ENCODE measurements at places on chromosomes 7 and 10.
A peak's percentile ranks its signal among the peaks of the same experiment; 100 is the strongest.

DNA sequence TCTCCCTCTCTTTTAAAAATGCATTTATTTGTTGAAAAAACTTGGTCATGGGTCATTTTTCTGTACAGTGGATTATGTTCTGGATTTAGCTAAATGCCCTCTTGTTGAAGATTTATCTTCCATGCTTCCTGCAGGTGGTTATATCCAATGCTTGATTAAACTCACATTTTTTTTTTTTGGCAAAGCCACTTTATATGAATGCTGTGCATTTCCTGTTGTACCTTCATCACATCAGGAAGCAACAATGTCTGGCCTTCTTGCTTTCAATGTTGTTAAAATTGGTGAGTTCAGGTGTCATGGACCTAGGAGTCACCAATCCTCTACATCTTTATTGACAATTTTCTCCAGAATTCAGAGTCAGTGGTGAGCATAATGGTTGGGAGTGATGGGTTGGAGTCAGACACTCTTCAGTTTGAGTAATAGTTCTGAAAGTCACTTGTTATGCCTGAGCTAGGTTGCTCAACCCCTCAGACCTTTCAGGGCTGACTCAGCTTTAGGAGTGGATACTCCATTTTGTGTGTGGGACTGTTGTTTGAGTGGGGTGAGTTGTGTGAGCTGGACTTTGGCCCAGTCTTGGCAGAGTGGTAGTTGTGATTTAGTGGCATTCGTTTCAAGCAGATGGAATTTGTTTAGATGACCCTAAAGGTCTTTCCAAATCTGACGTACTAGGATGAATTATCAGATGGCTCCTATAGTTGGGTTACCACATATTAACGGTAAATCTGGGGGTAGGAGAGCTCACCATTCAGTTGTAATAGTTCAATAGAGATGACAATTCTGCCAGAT lies 213.5 kb upstream of the ZNF32 start:
- no peak for DNase-seq

- DNase-seq, result no peak
Measured at GRCh38 chr10:2334575-2334974, 597.2 kb upstream of the ADARB2 start.

- DNase-seq, result no peak
Measured at GRCh38 chr10:91805110-91805838, 7.0 kb downstream of the TNKS2 start.

- DNase-seq, result no peak
Measured at GRCh38 chr10:105797234-105797890, 1156.3 kb downstream of the SORCS3 start.

DNA sequence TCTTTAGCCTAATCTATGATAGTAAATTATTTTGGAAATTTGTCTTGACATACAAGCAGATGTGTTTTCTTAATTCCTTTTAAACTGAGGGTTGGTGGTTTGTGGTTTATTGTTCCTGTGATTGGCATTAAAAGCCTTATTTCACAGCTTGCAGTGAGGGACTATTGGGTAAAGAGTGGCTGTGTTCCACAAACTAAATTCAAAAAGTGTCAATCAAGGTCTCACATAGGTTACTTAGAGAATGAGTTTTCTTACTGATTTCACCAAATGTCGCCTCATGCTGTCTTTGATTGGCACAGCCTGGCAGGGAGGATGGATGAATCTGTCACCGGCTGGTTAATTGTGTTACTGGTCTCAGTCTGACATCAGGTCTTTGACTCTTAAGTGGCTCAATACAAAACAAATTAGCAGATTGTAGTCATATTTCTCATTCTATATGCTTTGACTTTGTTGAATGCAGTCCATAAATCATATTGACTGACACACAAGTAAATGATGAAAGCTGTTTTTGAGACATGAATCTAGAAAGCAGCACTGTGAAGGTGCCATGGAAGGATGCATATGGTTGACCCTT lies 66.8 kb upstream of the CYP26C1 start:
- DNase-seq, result peak; percentile 67

GRCh38 chr10:21401196-21401595 lies 124.3 kb downstream of the SKIDA1 start:
- no peak for DNase-seq

DNA sequence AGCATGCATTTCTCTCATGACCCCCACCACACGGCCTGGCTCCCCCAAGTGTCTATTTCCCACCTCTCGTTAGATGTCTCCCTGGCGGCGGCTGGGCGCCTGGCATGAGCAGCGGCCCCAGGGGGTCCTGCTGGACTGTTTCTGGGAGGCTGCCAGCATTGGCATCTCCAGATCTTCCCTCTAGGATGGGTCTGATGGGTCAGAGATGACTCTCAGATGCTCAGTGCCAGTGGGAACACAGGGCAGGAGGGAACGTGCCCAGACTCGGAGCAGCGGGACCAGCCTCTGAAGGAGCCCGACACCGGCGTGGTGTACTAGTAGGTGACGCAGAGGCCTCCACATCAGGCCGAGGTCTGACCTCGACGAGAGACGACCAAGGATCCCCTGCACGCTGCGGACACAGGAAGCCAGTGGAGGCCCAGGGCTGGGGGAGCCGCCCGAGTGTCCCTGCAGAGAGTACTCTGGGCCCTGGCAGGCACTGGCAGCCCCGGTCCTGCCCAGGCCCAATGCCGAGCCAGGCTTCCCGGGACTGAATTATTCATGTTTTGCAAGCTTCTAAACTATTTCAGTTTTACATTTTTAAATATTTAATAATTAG lies 238.8 kb downstream of the ELFN1 start:
- DNase-seq, result no peak

DNA sequence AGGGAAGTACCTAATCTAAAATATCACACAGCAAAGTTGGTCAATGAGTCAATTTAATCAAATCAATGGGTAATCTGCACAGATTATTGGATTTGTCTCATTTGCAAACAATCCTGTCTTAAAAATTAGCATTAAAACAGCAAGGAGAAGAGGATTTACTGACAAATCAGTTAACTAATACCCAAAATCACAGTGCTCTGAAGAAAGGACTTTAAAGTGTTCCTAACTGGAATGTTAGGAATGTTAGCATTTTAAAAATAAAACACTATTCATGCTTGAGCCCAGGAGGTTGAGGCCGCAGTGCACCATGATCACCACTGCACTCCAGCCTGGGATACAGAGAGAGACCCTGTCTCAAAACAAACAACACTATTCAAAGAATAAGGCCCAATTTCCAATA lies 83.1 kb downstream of the CHCHD3 start:
- DNase-seq, result no peak

DNA sequence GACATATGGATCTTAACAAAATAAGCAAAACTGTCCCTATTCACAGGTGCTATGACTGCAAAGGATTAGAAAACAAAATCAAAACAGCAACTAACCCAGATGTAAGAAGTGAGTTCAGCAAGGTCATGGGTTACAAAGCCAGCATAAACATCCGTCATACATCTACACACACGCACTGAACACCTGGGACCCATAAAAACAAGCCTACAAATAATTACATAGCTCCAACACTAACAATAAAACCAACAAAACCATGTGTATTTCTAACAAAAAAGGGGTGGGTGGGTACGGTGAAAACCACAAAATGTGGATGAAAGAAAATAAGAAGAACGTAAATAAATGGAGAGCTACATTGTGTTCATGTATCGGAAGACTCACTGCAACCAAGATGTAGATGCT lies 256.8 kb downstream of the ELFN1 start:
- peak; percentile 25 for DNase-seq

- no peak for DNase-seq
Measured at GRCh38 chr10:5776881-5777197, 36.4 kb downstream of the GDI2 start.

DNA sequence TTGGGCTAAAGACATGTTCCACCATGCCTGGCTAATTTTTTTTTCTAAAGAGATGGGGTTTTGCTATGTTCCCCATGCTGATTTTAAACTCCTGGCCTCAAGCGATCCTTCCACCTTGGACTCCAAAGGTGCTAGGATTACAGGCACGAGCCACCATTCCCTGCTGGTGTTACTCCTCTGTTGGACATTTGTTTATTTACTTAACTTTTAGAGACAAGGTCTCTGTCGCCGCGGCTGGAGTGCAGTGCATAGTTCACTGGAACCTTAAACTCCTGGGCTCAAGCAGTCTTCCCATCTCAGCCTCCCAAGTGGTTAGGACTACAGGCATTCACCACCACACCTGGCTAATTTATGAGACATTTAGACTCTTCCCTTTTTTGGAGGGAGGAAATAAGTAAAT lies 38.9 kb downstream of the CCAR1 start:
- DNase-seq, result no peak

GRCh38 chr10:59079386-59080226 lies 96.8 kb upstream of the PHYHIPL start:
- DNase-seq, result peak; percentile 5

DNA sequence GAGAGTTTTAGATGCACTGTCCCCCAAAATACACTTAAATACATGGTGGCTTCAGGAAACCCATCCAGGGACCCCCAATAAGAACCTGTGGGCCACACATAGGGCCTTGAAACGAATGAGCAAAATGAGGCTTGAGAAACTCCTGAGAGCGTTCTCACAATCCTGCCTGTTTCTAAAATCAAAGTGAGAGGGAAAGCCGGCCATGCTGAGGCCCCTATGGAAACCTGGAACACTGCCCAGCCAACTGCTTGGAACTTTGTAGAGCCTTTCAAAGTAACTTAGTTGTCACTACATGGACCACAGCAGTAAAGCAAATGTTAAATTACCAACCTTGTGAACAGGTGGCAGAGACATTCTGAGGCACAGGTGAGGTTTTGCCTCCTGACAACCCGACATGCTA lies 13.4 kb downstream of the SGMS1 start:
- no peak for DNase-seq

GRCh38 chr7:94907811-94908322 lies 473 bp downstream of the PPP1R9A start:
- peak; percentile 96 for DNase-seq

GRCh38 chr7:69309601-69310000 lies 288.7 kb upstream of the AUTS2 start:
- no peak for DNase-seq

DNA sequence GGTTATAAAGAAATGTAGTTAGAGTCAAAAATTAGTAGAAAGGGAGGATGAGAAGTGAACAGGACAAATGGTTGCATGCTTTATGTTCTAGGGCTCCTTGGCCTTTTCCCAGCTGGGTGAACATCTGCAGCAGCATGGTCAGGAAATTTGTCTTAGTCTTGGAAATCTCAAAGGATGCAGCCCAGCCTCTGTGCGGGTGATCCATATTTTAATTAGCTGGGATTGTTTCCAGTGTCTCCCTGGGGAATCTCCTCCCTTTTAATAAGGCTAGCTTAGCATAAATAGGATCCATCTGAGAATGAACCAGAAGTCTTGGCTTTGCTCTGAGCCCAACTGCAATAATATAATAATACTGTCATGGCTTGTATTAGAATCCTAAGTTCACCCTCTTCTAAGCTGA lies 198.3 kb downstream of the PRKG1 start:
- DNase-seq, result no peak

GRCh38 chr10:112960151-112960681 lies 10.2 kb downstream of the TCF7L2 start:
- no peak for DNase-seq

- no peak for DNase-seq
Measured at GRCh38 chr10:96637709-96638108, 50.9 kb upstream of the TM9SF3 start.

DNA sequence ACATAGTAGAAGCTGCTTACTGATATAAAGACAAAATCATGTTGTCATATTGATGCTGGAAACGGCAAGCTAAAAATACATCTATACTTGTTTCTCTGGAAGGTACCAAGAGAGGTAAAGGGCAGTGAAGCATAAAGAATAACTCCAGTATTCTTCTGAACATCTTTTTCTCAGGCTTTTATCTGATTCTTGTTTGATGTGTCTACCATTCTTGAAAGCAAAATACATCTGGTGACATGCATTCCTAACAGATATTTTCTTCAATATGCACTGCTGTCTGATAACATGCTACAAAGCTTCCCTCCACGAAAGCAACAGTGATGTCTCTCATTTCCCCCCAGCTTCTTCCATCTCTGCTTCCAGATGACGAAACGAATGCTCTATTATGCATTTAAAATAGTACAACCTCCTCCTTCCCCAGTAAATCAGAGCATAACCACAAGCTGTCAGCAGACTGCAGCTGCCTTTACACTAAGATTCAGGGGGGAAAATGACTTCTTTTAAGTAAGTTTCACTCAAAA lies 100.8 kb downstream of the ARHGAP21 start:
- peak; percentile 20 for DNase-seq

DNA sequence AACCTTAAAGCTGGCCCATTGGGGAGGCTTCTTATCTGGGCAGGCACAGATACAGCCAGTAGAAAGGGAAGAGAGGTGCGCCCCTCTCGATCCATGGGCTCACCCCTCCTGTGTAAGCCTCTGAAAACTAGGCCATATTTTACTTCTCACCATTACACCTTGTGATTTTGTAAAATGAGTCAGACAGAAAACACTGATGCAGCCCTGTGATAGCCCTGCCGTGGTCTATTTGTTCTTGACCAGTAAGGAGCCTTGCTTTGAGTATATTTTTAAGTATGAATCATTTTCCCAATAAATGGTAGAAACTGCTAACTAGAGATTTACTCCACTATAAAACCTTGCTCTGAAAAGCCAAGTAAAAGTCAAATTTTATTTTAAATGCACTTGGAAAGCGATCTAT lies 329.8 kb upstream of the MBL2 start:
- no peak for DNase-seq

DNA sequence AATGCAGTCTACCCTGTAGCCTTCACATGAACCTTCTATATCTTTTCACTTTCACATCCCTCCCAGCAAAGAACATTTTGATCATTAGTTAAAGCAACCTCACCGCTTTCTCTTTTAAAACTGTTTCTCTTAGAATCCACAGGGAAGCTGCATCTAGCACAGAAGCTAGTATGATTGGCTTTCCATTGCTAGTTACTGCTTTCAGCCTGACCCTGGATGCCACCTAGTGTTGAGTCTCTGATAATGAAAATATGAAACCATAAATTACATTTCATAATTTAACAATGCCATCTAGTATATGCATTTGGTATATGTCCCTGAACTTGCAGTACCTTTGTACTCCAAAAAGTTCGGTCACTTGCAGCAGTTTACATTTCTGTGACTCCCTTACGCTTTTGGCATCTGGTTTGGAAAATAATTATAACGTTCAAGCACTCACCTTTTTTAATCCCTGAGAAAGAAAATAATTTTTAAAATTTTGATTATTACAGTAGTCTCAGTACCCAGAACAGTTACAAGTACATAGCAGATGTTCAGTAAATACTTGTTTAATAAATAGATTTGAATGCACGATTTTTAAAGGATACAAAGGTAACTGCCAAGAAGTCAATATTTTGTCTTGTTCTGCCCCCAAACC lies 22.7 kb downstream of the CISD1 start:
- no peak for DNase-seq

- DNase-seq, result peak; percentile 27
Measured at GRCh38 chr10:102150970-102151773, 1.0 kb upstream of the NOLC1 start.
